ENCODE measurements at places on chromosomes 7 and 10. TPM values are rescaled to one million over a fixed set of nuclear protein-coding genes. Genes with fewer than 3 reads are reported as not detected.

- peak; percentile 80 for DNase-seq
Observed at GRCh38 chr7:149414745-149415390, 46.0 kb downstream of the ZNF777 start.

GRCh38 chr7:42012786-42013360, 224.1 kb downstream of the GLI3 start:
- DNase-seq = no peak

DNA sequence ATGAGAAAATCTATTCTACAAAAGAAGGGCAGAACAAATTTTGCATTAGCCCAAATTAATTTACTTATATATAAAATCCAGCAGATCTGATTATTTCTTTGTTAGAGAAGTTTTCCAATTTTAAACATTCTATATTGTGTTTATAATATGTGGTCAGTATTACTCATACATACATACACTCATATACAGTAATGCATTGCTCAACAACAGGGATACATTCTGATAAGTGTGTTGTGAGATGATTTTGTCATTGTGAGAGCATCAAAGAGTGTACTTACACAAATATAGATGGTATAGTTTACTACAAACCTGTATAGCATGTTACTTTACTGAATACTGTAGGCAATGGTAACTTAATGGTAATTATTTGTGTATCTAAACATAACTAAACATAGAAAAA, 239.6 kb upstream of the ETV1 start:
- DNase-seq = no peak

DNA sequence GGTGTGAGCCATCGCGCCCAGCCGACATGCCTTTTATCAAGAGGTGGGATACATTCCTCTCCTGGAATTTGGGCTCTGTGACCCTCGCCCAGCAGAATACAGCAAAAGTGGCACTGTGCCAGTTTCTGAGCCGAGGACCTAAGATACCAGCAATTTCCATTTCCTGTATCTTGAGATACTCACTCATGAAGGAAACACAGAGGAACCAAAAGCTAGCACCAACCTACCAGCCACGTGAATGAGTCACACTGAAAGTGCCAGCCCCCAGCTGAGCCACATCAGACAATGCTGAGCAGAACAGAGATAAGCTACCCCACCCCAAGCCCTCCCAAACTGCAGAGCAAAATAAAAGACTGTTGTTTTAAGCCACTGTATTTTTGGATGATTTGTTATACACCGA, 56.3 kb downstream of the CACUL1 start:
- DNase-seq = no peak

- no peak for DNase-seq
Observed at GRCh38 chr7:121546632-121547543, 150.8 kb upstream of the FAM3C start.

DNA sequence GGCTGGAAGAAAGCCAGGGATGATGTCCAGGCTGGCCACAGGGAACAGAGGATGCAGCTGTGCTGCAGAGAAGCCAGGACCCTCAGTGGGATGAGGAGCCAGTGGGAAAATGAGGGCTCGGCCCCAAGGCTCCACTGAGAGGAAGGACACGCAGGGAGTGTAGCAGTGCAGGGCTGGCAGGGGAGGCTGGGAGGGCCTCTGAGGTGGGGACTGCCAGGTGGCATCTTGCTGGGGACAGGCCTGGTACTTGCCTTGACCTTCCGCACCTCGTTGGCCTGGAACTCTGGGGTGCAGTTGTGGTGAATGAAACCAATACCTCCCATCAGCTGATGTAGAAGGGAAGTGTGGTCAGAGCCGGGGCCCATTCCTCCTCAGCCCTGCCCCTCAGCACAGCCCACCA, 9.2 kb downstream of the IMPDH1 start:
- no peak for DNase-seq

GRCh38 chr10:14200698-14201544, 129.8 kb downstream of the FRMD4A start:
- peak; percentile 76 for DNase-seq

DNA sequence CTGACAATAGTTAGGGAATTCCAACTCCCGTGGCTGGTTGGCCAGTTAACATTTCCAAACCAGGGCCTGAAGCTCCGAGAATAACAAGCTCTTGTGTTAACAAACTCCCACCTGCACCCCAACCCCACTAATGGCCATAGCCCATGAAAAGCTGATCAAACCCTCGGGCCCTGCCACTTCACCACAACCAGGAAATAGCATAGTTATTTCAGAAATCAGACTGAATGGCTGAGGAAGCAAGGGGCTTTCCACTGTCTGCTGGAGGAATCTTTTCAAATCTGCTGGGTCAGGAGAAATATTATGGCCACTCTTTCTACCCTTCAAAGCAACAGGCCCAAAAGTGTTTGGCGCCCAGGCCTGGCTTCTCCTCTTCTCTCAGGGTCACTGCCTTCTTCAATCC, 145.6 kb downstream of the GLCCI1 start:
- DNase-seq = no peak

DNA sequence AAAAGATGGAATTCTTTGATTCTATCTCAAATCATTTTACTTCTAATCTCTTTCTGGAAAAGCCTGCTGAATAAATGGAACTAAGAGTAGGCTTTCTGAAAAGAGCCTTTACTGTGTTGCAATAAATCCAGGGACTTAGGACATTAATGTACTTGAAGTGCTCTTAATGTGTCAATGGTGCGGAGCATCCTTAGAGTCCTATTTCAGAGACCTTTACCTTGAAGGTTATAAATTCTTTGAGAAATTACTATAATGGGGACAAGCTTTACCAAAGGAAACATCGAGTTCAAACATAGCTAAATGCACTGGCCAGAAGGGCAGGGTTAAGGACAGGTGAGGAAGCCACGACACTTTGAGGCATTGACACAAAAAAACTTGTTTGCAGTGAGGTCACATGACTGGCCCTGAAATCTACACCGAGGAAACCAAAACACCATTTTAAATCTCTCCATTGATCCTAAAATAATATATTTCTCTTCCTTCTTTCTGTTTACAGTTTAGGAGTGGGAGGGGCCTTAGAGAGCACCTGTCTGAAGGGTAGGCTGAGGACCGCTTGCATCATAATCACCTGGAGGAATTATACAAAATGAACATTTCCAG, 48.1 kb upstream of the EXOC6 start:
- DNase-seq = no peak

DNA sequence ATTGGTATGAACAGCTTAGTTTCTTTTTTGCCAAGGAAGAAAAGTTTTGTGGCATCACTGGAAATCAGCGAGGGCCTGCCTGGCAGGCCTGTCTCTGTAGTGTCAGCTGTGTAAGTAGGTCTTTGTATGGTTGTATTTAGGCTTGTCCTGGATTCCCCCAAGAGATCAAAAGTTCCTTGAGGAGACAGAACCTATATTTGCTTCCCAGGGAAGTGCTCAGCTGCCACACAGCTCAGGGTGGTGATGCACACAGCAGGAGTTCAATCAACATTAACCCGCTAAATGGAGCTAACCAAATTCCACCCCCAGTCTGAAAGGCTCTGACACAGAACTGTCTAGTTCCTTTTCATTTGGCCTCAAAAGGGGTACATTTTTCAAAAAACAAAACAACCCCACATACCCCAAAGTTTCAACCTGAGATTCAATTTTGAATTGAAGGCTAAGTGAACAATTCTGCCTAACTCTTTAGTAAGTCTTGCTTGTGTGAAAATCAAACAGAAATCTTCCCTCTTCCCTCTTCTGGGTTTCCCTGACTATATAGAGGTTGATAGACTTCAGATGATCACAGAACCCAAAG, 124.4 kb downstream of the CLEC2L start:
- no peak for DNase-seq

- DNase-seq = no peak
Observed at GRCh38 chr10:78966182-78966787, 102.5 kb upstream of the ZMIZ1 start.

- DNase-seq = no peak
Observed at GRCh38 chr10:95388539-95388938, 97.7 kb upstream of the PDLIM1 start.

- DNase-seq = no peak
Observed at GRCh38 chr7:149850007-149850594, 11.9 kb downstream of the ZNF862 start.

GRCh38 chr7:1735262-1735661, 65.2 kb downstream of the ELFN1 start:
- no peak for DNase-seq

DNA sequence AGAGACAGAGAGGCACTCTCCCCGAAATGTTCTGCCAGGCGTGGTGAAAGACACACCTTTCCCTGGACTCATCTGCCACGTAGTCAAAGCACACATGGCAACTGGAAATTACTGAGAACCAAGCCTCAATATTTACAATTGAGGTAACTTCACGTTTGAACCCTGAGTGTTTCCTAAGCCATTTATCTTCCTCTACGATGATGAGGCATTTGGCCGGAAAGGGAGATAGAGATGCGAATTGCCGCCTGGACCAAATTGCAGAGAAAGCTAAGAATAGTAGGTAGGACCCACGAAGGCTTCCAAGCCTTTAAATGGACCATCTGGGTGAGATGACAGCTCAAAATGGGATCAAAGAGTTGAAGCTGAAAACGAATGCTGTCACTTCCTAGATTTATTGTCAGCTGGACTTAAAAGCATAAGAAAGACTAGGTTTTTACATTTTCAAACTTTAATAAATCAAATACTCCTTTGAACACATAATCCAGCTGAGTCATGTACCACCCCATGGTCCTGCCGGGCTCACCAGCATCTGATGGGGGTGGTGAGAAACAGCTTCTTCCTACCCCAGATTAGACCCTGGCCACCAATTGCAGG, 135.6 kb upstream of the LYZL2 start:
- no peak for DNase-seq

The CALHM3 gene
- total RNA-seq = not detected

The PGAM2 gene
- 433 TPM for total RNA-seq

The GLI3 gene
- total RNA-seq = 24.1 TPM

The PDIA4 gene
- total RNA-seq = 94.8 TPM

The STEAP1 gene
- total RNA-seq = 13.8 TPM

The SPDYE1 gene
- not detected for total RNA-seq

Measured in tongue (tissue), 3 donors.